ENCODE measurements at places on chromosomes 11 and 22. TPM values are rescaled to one million over a fixed set of nuclear protein-coding genes. Genes with fewer than 3 reads are reported as not detected.

The PPME1 gene
- 24.5 TPM for total RNA-seq

- DNase-seq, result no peak
Observed at GRCh38 chr11:70070706-70071105, 7.4 kb upstream of the ANO1 start.

DNA sequence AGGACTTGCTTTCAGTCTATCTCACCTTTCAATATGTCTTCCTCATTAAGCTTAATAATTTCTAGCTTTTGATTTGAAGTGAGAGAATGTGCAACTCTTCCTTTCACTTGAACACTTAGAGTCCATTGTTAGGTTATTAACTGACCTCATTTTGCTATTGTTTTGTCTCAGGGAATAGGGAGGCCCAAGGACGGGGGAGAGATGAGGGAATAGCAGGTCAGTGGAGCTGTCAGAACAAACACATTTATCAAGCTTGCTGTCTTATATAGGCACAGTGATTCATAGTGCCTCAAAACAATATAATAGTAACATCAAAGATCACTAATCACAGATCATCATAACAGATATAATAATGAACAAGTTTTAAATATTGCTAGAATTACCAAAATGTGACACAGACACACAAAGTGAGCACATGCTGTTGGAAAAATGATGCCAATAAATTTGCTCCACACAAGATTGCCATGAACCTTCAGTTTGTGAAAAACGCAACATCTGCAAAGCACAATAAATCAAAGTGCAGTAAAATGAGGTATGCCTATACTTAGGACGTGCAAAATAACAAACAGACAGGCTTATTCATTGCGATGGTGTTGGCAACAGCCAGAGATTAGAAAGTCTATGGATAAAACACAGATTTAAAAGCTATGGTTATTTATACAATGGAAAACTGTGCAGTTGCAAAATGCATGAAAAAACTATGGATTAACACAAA lies 106.3 kb upstream of the TEAD1 start:
- DNase-seq, result no peak

DNA sequence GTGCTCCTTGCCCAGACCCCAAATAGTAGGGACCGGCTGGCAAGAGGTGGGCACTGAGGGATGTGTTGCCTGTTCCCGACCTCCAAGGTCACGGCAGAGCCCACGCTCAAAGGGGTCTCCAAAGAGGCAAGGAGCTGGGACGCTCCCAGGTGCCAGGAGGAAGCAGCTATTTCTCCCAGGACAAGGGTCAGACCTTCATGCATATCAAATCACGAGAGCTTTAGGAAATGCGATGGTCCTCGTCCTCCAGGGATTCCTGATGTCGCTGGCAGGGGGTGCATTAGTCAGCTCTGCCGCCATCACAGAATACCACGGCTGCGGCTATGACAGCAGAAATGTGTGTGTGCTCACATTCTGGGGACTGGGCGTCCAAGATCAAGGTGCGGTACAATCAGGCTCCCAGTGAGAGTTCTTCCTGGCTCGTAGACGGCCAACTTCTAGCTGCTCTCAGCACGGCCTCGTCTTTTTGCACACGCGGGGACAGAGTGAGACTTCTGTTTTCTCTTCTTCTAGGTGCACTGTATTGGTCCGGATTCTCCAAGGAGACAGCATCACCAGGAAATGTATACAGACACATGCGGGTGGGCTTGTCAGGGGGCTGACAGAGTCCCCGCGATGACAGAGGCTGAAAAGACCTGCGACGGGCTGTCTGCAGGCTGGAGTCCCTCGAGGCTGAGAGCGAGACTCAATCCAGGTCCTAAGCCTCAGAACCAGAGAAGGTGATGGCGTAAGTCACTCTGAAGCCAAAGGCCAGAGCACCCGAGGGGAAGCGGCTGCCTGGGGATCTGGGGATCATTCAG lies 81.6 kb downstream of the SHANK2 start:
- DNase-seq, result no peak

- DNase-seq, result no peak
Observed at GRCh38 chr22:34688825-34689224, 377.1 kb upstream of the ISX start.

The OVOL1 gene
- total RNA-seq, result 4.7 TPM

DNA sequence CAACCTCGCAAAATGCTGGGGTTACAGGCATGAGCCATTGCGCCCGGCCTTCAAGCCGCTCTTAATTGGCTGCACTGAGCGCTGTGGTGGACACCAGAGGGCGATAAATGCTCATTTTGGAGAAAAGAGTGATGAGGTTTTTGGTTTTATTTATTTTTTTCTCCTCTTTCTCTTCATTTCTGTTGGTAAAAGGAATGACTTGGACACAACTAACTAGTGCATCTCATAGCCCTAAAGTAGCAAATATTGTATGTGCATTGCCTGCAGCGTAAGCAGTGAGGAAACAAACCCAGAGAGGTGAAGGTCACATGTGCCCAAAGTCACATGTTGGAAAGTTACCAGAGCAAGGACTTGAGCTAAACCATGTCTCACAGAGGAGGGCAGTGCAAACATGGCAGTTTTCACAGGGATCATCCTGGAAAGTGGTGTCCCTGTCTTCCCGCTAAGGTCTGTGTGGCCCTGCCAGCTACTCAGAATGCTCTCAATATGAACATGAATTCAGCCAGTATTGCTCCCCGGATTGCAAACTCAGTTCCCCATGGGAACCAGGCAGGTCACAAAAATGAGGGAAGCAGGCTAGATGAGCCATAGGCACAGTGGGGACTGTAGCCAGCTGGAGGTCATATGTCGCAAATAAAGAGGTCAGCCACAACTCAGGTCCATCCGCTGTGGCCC lies 8.6 kb upstream of the CD82 start:
- no peak for DNase-seq

DNA sequence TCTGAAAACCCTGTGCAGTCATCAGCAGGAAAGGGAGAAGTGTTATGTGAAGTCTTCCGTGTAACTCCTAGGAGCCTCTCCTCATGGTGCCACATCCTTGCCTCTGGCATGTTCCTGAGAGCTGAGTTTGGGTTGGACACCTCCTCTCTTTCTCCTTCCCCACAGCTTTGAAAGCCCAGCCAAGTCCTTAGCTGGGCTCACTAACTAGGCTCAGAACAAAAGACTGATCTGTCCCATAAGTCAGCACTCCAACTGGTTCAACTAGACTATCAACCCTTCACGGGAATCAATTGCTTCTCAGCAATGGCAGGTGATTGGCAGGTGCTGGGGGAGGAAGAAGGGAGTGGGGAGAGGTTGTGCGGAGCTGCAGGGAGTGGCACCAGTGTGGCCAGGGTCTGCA lies 509.9 kb upstream of the B3GAT1 start:
- DNase-seq, result no peak

- DNase-seq, result no peak
Observed at GRCh38 chr22:30214703-30215407, 31.7 kb downstream of the LIF start.

DNA sequence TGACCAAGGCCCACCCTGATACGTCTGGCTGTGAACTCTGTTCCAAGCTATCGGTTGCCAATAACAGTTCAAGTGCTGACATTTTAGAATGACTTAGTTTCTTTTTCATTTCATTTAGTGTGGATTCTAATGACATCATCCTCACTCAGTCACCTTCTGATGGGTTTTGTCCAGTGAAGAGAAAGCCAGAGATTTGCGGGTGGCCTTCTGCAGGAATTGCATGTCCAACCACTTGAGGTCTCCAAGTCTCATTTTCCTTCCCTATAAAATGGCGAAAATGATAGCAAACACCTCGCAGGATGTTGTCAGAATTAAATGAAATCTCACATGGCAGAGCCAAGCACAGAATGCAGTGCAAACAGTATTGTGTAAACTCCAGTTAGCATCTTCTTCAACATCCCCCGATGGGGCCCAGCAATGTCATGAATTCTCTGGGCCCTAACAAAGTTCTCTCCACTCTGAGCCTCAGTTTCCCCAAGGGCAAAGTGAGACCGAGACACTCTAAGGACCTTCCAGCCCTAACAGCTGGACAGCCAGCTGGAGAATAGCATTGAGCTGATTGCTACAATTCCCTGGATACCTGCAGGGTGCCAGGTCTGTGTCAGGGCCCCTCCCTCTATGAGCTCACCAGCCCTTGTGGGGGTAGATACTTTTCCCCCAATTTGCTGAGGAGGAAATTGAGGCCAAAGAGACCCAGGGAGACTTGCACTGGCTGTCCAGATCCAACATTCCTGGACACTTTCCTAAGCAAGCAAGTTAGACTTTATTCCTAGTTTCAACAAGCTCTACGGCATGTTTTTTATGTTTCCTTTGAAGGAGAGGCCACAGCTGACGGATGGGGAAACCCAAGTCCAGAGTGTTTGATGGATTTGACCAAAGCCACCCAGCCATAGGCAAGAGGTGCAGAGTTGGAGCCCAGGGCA lies 286.7 kb downstream of the MN1 start:
- DNase-seq, result no peak

GRCh38 chr22:32269316-32269715 lies 14.2 kb upstream of the SLC5A4 start:
- DNase-seq, result no peak

GRCh38 chr11:44593251-44593650 lies 27.8 kb downstream of the CD82 start:
- DNase-seq, result no peak

- no peak for DNase-seq
Observed at GRCh38 chr11:57476757-57477506, 16.6 kb downstream of the RTN4RL2 start.

GRCh38 chr22:29301716-29302401 lies 4.6 kb upstream of the GAS2L1 start:
- DNase-seq, result no peak

GRCh38 chr11:58963551-58964104 lies 24.3 kb downstream of the GLYATL1 start:
- peak; percentile 2 for DNase-seq

The POU2AF3 gene
- total RNA-seq, result 2.5 TPM

DNA sequence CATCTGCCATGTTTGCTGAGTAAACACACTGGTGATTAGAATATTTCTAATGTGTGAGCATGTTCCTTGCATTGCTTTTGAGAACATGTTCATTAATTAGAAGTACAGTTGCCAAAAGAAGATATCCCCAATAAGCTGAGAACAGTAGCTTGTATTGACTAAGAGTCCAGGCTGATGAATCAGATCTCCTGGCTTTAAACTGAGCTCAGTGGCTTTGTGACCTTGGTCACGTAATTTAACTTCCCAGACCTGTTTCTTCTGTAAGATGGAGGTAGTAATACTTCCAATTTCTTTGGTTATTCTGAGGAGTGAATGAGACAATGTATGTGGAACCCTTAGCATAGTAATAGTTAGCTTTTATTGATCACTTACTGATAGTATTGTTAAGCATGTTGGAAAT lies 61.9 kb downstream of the CYB5R2 start:
- no peak for DNase-seq

The OR8G1 gene
- total RNA-seq, result not detected

The CDCA5 gene
- total RNA-seq, result 3.9 TPM

The RIC3 gene
- 7.2 TPM for total RNA-seq

DNA sequence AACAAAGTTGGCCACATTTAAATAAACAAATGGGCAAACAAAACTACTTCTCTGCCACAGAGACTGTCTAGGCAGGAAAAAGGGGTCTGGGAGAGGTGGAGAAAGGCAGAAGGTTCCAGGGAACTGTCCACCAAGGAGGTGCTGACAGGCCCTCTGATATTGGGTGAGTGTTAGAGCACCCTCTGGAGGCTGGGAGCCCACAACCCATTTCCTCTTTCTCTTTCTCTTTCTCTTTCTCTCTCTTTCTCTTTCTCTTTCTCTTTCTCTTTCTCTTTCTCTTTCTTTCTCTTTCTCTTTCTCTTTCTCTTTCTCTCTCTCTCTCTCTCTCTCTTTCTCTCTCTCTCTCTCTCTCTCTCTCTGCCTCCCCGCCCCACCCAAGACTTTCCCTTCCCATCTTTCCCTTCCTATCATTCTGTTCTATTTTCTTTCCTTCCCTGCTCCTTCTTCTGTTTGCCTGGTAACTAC lies 912.8 kb downstream of the DLG2 start:
- peak; percentile 23 for DNase-seq

GRCh38 chr11:118415739-118416068 lies 14.3 kb downstream of the ATP5MG start:
- no peak for DNase-seq

GRCh38 chr11:65858681-65859087 lies 704 bp upstream of the CFL1 start:
- DNase-seq, result no peak

DNA sequence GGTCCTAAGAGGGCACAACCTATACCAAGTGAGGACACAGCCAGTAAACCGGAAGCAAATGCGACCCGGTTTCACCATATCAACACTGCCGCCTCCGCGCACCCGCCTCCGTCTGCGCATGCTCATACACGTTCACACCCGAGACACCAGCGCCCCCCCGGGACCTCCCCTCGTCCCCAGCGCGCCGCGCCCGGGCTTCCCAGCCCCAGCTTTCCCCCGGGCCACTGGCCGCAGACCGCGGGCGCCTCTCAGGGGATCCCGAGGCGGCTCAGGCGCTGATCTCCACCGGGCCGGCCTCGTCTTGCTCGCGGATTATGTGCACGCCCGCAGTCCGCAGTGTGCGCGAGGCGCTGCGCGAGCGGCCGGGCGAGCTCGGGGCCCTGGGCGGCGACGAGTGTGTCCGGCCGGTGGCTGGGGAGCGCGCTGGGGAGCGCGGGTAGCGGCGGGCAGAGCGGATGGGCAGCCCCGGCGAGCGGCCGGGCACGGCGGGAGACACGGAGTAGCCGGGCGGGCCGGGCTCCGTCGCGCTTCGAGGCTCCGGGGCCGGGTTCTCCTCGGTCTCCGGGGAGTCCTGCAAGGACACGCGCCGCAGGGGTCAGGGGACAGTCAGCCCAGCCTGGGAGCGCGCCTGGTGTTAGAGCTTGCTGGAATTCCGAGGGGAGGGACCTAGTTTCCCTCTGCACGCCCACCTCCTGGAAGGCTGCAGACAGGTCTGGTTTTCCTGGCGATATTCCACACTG lies 2.0 kb downstream of the HEPN1 start:
- DNase-seq, result peak; percentile 53

- no peak for DNase-seq
Observed at GRCh38 chr11:14764179-14764578, 120.6 kb downstream of the PDE3B start.

DNA sequence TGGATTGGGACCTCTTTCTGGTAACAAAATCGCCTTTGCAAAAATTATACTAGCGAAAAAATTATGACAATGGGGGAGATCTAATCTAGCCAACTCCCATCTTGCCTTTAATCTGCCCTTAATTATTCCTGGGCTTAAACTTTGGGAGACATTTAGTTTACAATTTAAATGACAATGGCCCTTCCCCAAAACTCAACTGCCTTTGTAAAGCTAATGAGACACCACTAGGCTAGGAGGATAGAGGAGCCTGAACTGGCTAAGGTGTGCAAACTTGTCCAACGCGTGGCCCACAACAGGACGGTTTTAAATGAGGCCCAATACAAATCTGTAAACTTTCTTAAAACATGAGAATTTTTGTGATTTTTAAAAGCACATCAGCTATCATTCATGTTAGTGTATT lies 67.3 kb downstream of the RSF1 start:
- DNase-seq, result no peak

The DUSP8 gene
- total RNA-seq, result 0.85 TPM

The ANKK1 gene
- total RNA-seq, result 0.16 TPM
